GM20000 (cell line): ENCODE measurements at places on chromosomes 2 and 18.

- no peak for DNase-seq
Observed at GRCh38 chr2:35343135-35343534, 1012.4 kb upstream of the CRIM1 start.

DNA sequence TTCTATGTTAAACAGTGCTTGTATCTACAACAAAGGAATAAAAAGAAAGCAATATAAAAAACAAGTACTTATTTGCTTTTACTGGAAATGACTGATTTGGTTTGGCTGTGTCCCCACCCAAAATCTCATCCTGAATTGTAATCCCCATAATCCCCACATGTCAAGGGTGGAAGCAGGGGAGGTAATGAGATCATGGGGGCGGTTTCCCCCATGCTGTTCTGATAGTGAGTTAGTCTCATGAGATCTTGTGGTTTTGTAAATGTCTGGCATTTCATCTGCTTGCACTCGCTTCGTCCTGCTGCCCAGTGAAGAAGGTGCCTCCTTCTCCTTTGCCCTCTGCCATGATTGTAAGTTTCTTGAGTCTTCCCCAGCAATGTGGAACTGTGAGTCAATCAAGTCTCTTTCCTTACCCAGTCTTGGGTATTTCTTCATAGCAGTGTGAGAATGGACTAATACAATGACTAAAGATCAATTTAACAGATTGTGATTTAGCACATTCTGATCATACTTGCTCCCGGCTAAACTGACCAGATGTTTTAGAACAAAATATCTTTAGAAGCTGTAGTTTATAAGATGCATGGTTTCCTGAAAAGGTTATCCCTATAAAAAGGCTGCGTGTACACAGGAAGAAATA lies 19.9 kb downstream of the PTH2R start:
- no peak for DNase-seq

DNA sequence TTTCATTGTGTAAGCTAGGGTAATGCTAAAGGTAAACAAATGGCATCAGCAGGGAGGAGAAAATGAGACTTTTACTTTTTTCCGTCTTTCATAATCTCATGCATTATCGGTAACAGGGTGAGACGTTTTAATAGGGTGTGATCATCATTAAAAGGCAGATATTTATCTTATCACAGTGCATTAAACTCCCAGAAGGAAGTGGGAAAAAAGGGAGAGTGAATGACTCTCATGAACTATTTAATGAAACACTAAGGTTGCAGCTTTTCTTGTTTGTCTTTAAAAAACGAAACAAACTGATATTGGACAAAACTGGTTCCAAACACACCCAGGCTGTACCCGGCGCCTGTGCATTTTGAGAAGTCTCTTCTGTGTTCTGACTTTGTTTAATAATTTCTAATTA lies 1936.8 kb upstream of the PIK3C3 start:
- no peak for DNase-seq

DNA sequence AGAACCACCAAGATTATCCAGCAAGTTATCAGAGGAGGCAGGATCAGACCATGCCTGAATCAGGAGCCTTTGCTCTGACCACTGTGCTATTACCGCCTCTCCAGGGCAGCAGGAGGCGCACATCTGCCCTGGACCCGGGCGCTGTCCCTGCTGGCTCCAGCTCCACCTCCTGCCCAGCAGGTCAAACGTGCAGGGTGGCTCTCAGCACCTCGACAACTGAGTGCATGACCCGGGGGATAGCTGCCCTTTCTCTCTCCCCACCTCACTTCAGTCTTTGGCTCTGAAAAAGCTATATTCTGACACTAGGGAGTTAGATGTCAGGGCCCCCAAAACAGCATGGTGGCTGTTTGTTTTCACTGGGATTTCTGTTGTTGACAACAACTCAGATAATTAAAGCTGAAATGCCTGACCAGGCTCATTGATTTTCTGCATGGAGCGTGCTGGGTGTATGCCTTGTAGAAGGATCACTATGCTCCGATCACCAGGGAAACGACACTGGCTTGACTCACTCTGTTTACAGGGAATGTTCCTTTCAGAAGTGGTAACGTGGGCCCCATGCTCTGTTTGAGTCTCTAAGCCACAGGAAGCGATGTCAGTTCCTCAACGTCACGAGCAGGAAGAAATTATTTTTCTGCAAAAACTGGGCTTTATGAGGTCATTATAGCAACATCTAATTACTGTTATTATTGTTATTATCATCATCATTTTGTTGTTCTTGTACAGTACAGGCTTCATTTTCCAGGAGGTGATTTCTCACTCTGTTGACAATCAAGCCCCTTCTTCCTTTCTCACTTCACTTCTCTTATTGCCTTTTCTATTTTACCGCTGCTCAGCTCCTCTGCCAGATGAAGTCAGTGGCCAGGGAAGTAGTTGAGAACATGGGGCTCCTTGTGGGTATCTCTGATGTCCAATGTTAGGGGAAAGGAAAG lies 125.6 kb downstream of the PLB1 start:
- peak; percentile 36 for DNase-seq

DNA sequence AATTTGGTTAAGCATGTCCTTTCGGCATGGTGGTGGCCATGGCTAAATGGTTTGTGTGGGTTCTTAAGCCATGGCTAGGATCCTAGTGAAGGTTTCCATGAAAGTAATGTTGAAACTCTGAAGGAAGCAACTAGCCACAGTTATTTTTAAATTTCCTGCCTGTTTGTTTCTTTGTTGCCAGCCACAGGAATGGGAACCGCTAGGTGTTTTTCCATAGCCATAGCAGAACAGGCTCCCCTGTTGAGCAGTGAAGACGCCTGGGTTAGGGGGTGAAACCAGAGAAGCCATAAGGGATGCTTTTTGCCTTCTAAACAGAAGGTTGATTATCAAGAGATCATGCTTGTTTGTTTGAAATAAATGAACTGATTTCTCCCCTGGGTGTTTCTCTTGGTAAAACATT lies 60.1 kb upstream of the CHMP1B start:
- DNase-seq: no peak

DNA sequence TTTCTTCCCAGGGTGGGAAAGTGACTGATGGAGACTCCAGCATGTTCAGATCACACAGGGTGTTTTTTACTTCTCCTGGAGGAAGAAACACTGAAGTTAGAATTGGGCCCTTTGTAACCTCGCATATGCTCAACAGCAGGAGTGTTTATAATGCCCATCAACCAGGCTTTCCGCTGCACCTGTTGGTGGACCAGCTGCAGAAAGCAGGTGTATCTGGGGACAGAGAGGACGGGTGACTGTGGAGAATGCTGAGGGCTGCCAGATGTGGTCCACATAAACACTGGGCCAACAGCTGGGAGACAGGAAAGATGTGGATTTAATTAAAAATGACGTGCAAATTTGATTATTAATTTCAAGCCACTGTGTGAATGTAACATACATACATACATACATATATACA lies 335.5 kb upstream of the SPRED2 start:
- DNase-seq: no peak

DNA sequence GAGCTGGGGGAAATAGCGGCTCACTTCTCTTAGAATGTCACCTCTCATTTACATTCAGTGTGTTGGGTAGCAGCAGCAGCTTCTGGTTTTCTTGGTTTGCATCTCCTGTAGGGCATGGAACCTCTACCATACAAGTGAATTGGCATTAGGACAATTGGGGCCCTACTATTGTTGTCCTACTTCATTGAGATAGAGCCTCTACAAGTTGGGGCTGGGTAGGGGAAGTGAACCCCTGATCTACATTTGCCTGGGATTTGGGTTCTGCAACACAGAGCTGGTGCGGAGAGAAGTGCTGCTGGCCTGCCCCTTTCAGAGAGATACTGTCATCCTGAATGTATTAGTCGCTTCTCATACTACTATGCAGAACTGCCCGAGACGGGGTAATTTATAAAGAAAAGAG lies 391.6 kb upstream of the HS6ST1 start:
- no peak for DNase-seq

- no peak for DNase-seq
Observed at GRCh38 chr2:16716024-16716423, 50.4 kb upstream of the CYRIA start.

DNA sequence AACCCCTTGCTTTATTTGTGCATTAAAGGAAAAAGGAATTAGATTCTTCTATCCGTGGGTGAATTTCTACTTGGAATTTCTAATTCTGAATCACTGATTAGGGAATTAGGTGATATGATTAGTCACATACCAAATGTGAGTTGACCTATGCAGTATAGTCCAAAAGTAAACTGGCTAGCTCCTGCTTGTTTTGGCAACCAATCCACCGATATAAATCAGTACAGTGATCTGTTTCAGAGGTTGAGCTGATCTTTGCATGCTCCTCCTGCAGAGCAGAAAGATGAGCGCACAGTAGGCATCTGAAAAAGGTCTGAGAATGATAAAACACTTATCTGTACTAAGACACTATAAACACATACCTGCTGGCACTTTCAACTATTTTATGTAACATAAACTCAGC lies 86.6 kb downstream of the LRP1B start:
- DNase-seq: no peak

DNA sequence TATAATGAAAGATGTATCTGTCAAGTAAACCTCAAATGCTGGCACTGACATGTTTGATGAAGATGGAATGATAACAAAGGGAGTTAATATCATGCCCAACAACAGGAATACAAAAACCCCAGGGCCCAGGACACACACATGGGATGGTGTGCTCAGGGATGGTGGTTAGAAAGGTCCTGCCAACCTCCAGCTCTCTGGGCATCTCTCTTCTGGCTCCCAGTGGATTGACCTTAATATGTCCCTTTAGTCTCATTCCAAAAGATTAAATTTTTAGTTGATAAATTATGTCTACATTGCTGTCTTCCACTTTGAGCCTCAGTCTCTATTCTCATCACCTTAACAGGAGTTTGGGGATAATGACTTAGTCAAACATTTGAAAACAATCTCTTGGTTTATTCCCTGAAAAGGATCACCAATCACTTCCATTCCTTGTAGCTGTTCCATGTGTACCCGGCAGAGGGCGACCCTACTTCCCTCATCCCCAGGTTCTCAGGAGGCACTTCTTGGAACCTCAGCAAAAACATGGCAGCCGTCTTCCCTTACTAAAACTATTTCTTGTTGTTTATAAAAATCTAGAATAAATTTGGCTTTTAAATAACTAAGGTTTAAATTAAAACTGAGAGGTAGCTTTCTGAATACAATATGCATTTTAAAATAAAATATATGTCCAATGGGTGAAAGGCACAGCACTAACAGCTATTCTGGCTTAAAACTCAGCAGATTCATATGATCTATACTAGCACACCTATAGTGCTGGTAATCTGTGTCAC lies 29.6 kb downstream of the MCEE start:
- peak; percentile 65 for DNase-seq

GRCh38 chr18:70044632-70045031 lies 97.0 kb upstream of the CD226 start:
- no peak for DNase-seq

GRCh38 chr2:75716406-75716805 lies 5.7 kb upstream of the GCFC2 start:
- DNase-seq: no peak

DNA sequence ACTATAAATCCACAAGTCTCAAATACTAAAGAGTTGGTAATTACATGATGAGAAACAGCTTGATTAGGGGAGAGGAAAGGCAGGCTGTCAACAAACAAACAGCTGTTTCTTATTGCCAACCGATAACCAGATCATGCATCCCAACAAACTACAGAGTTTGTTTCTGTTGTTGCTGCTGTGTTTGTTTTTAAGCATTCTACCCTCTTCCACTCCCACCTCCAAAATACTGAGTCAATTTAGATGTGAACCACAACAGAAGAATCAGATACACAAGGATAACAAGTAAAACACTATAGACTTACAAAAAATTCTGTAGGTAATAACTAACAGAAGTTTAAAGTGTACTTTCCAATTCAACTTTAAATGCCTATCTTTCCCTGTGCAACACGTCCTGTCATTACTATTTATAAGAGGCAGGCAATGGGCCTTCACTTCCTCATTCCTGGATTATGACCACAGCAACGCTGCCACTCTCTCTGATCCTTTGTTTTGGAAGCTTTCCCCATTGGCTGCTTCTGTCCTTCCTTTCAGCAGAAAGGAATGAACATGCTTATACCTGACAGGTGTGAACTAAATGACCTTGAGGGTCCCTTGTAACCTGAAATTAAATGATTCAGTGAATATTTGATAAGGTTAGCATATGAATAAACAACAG lies 152.0 kb downstream of the SRBD1 start:
- no peak for DNase-seq

DNA sequence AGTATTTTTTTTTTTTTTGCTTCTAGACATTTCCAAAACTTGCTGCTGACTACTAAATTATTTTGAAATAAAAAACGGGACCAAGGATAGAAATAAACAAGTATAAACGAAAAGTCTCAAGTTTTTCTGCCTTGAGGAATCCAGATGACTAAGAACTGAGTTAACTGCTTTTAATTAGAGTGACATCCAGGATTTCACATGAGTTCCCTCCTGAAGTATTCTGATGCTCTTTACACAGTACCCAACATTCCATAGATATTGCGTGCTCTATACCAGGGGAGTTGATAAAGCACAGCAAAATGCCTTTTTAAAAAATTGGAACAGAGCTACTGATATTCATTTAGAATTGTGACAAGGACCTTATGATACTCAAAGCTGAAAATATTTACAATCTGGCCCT lies 618.0 kb downstream of the CCDC85A start:
- no peak for DNase-seq

GRCh38 chr18:73961804-73962203 lies 185.8 kb downstream of the FBXO15 start:
- DNase-seq: no peak

GRCh38 chr2:10985260-10985659 lies 73.5 kb downstream of the KCNF1 start:
- no peak for DNase-seq

- no peak for DNase-seq
Observed at GRCh38 chr2:104584393-104584792, 269.5 kb upstream of the POU3F3 start.

GRCh38 chr2:234198976-234199375 lies 148.5 kb downstream of the SPP2 start:
- DNase-seq: no peak

- DNase-seq: no peak
Observed at GRCh38 chr2:128868686-128869551, 550.3 kb upstream of the HS6ST1 start.

DNA sequence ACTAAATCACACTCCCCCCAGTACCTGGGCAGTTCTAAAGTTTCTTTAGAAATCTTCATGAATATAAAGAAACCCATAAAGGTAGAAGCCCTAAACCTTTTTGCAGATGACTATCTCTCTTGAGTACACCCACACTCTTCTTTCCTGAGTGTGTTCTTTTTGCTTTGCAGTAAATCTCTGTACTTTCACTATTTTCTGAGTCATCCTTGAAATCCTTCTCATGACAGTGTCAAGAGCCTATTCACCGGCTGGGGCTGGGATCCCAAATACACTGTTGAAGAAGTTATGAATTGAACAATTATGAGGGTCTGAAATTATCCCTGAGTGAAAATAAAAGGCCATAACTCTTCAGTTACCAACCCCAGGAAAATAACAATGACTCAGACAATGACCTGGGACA lies 133.9 kb upstream of the CCDC195 start:
- DNase-seq: no peak

- no peak for DNase-seq
Observed at GRCh38 chr18:41761333-41762018, 193.6 kb upstream of the PIK3C3 start.

DNA sequence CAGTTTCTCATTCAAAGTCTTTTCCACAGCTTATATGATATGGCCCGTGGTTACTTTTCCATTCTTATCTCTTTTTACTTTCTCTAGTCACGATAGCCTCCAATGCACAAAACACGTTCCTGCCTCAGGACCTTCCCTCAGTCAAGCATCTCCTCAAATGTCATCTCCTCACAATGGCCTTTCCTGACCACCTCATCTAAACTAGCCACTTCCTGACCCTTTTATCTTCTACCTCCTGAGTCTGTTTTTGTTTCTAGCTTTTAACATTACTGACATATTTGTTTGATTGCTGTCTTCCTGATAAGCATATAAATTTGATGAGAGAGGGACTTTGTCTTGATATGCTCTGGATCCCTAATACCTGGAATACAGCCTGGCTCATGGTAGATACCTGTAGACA lies 7.6 kb downstream of the PGAP1 start:
- DNase-seq: no peak
